Body of pancreas (tissue), 4 donors: ENCODE measurements at places on chromosomes 4 and X. TPM values are rescaled to one million over a fixed set of nuclear protein-coding genes. Genes with fewer than 3 reads are reported as not detected.

Gene STK32B
- total RNA-seq = 1.3 TPM

Gene HTN3
- total RNA-seq = not detected

Gene GPR173
- 0.26 TPM for total RNA-seq

Gene CYLC1
- total RNA-seq = not detected

Gene OGT
- total RNA-seq = 180 TPM

Gene USP51
- total RNA-seq = 0.99 TPM

Gene GAR1
- 4.9 TPM for total RNA-seq

Gene NEIL3
- total RNA-seq = not detected

Gene PPP1R2C
- total RNA-seq = not detected

Gene TCP11X2
- total RNA-seq = not detected

Gene GDPD2
- 0.26 TPM for total RNA-seq

Gene UVSSA
- total RNA-seq = 18.2 TPM

Gene RGN
- total RNA-seq = 20.8 TPM

DNA sequence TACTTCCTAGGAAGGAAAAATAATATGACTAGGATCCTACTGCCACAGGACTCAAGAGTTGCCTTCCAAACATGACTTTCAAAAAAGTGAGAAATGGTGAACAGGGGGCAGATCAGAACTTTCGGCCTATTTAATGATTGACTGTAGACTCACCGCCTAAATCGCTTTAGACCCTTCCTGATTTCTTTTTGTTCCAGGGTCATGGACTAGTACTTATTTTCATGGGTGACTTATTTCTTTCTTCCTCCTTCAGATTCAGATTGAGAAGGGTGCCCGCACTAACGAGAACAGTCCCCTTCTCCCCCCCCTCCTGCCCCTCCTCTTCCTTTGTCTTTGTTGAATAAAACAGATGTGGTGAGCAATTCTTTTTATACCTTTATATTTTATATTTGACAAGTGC lies 48.0 kb upstream of the KLHL8 start:
- no peaks in the 10 kb centered on the region for H3K36me3 ChIP-seq
- H3K27me3 ChIP-seq = no peaks in the 10 kb centered on the region
- DNase-seq = no peak
- H3K4me1 ChIP-seq = no peaks in the 10 kb centered on the region
- no peak overlapping the region for H3K27ac ChIP-seq
- no peak overlapping the region for H3K4me3 ChIP-seq

DNA sequence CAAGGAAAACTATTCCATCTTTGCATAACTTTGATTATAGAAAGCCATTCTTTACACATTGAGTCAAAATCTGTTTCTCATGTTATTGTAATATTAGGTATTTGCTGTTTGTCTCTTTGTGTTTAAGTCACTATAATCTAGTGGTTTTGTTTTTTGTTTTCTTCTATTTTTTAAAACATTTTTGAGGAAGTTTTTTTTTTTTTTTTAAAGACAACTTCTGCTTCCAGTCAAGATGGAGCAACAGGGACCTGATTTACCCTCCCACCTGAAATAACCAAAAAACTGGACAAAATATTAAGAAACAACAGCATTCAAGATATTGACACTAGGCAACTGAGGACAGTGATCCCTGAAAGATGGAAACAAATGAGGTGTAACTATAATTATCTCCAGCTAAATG lies 18.4 kb upstream of the NSUN7 start:
- no peaks in the 10 kb centered on the region for H3K36me3 ChIP-seq
- no peak overlapping the region for H3K4me3 ChIP-seq
- H3K27me3 ChIP-seq = no peaks in the 10 kb centered on the region
- DNase-seq = no peak
- H3K27ac ChIP-seq = peak overlapping the region; percentile 82

- H3K36me3 ChIP-seq = no peaks in the 10 kb centered on the region
- DNase-seq = no peak
- H3K27me3 ChIP-seq = no peaks in the 10 kb centered on the region
- peaks cover 8% of the 10 kb centered on the region for H3K4me1 ChIP-seq
Observed at GRCh38 chr4:20512033-20512792, 188.0 kb upstream of the PACRGL start.

DNA sequence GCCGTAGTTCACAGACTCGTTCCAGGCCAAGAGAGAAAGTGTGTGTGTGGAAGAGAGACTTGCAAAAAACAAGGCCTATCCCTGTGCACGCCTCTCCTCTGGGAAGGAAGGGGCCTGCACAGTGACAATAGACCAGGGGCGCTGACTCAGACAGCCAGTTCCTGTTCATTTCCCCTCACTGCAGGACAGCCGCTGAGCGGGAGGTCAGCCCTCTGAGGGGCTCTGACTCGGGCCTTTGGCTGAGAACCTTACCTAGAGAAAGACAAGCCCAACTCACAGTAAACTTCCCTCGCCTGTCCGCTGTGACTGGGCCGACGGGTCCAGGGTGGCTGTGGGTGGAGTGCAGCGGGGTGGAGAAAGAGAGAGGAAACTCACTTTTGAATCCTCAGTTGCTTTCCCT lies 52.1 kb downstream of the RTL5 start:
- H3K4me3 ChIP-seq = no peak overlapping the region
- no peaks in the 10 kb centered on the region for H3K36me3 ChIP-seq
- no peaks in the 10 kb centered on the region for H3K4me1 ChIP-seq
- H3K27me3 ChIP-seq = no peaks in the 10 kb centered on the region
- no peak overlapping the region for H3K27ac ChIP-seq

DNA sequence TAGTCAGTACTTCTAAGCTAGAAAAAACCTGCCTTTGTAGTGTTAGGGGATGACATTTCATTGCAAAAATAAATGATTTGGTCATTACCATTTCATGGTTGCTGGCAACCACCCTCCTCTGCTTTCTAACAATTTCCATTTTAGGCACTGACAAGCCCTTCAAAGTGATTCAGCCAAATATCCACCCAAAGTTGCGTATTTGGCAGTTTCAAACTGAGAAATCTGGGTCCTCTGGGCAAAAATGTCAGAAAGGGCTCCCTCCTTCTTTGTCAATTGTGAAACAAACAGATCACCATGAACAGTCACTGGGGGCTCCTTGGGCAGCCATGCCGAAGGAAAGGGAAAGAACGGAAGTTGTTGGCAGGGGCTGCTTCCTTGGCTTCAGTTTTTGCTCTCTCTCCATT lies 33.0 kb downstream of the PLAC1 start:
- H3K27ac ChIP-seq = no peak overlapping the region
- no peak for DNase-seq
- H3K4me3 ChIP-seq = no peak overlapping the region
- H3K36me3 ChIP-seq = no peaks in the 10 kb centered on the region

DNA sequence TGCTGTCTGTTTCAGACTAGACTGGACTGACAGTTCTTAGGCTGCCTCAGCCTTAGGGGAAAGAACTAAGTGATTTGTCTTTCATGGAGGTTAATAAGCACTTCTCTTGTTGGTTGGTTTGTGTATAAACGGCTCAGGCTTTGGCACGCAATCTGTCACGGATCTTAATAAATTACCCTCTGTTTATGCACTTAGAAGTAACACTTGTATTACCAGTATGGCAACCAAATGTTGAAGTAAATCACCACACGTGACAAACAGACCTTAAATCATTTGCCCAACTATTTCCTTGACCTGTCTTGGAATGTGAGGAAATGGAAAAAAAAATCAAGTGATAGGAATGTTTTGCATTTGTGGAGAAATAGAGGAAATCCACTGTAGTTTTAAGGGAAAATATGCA lies 69.9 kb downstream of the TEX13A start:
- H3K27ac ChIP-seq = no peak overlapping the region
- H3K27me3 ChIP-seq = no peaks in the 10 kb centered on the region
- no peak overlapping the region for H3K4me3 ChIP-seq
- H3K4me1 ChIP-seq = no peaks in the 10 kb centered on the region
- H3K36me3 ChIP-seq = no peaks in the 10 kb centered on the region

DNA sequence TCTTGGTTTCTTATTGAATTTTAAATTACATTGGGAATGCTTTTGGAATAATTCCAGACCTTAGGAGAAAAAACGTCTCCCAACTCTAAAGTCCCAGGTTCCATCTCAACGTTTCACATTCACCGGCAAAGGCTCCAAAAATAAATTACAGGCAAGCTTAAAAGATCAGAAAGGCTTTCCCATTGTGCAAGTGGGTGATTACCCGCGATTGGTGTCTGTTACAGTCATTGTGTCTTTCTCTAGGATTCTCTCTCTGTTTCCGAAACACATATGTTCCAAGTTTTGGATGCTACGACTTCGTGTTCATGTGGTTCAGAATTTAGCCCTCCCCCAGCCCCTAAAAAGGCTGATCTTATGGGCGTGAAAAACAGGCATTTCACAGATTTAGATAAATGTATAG lies 41.8 kb downstream of the PALLD start:
- DNase-seq = no peak
- H3K4me1 ChIP-seq = no peaks in the 10 kb centered on the region

DNA sequence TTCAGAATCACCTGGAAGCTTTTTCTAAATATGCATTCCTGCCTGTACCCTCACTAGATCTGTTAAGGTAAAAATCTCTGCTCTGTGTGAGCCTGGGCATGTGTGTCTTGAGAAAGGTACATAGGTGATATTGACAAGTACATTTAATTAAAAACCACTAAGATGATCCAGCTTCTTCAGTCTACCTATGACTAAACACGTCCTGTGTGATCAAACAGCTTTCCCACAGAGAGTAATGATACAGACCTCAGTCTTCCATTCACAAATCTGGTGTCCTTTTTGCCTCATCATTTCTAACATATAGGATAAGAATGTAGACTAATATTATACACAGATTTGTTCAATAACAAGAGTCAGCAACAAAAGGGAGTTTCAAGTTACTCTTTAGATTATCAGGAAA lies 42.6 kb downstream of the GALNT7 start:
- H3K27ac ChIP-seq = no peak overlapping the region
- H3K36me3 ChIP-seq = no peaks in the 10 kb centered on the region
- DNase-seq = no peak
- peaks cover 36% of the 10 kb centered on the region for H3K4me1 ChIP-seq
- H3K27me3 ChIP-seq = no peaks in the 10 kb centered on the region

DNA sequence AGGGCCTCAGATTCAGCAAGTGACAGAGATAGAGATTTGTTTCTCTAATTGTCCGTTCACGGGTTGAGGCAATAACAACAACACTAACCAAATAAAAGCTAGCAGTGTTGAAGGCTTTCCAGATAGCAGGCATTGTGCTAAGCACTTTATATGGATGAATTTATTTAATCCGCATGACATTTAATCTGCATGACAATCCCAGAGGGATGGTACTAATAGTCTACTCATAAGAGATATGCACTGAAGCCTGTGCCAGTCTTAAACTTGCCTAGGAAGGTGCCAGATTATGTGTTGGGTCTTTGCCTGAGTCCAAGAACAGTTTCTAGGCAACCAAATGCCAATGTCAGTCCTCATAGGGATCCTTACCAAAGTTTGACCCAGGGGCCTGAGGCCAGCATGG lies 37.7 kb upstream of the FAT1 start:
- no peak overlapping the region for H3K4me3 ChIP-seq
- DNase-seq = no peak

DNA sequence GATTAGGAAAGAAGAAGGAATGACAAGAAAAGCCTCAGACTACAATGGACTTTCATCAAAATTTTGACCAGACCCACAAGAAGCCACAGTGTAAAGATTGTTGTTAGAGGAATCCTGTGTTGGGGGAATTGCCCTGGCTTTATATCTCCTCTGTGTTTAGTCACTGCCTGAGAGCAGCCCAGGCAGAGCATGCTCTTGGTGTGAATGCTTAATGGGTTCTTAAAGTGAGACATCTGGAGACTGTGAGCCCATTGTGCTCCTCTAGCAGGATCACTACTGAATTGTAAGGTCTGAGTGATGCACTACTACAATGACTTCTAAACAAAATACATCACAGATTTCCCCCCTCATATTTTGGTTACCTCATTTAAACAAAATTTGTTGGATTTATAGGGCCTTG lies 1860.5 kb upstream of the ADGRL3 start:
- no peaks in the 10 kb centered on the region for H3K36me3 ChIP-seq
- no peaks in the 10 kb centered on the region for H3K27me3 ChIP-seq
- H3K4me3 ChIP-seq = no peak overlapping the region
- no peak for DNase-seq
- H3K4me1 ChIP-seq = no peaks in the 10 kb centered on the region
- no peak overlapping the region for H3K27ac ChIP-seq

GRCh38 chr4:41323179-41323578 lies 66.5 kb downstream of the UCHL1 start:
- H3K36me3 ChIP-seq = no peaks in the 10 kb centered on the region
- peaks cover 6% of the 10 kb centered on the region for H3K4me1 ChIP-seq
- H3K27ac ChIP-seq = no peak overlapping the region
- no peak overlapping the region for H3K4me3 ChIP-seq

- H3K27me3 ChIP-seq = no peaks in the 10 kb centered on the region
- no peak for DNase-seq
- H3K36me3 ChIP-seq = no peaks in the 10 kb centered on the region
- H3K27ac ChIP-seq = no peak overlapping the region
- no peak overlapping the region for H3K4me3 ChIP-seq
Observed at GRCh38 chrX:108399418-108400165, 38.6 kb downstream of the COL4A6 start.

DNA sequence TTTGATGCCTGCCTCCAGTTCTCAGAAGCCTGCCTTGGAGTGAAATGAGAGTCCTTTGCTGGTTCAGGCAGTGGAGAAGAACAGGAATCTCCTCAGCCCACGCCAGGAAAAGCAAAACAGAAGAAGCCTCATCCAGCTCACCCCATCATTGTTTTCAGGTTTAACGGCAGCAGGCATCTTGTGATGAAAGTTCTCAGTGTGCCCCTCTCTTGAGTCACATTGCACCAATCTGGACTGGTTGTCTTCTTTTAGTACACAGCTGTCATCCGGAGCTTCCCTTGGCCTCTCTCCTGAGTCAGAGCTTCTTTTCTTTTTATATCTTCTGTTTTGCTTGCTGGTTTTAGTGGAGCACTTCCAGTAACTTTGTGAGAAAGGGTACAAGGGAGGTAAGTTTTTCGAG lies 50.9 kb downstream of the TSPAN7 start:
- H3K27ac ChIP-seq = no peak overlapping the region
- no peaks in the 10 kb centered on the region for H3K36me3 ChIP-seq
- no peak for DNase-seq

DNA sequence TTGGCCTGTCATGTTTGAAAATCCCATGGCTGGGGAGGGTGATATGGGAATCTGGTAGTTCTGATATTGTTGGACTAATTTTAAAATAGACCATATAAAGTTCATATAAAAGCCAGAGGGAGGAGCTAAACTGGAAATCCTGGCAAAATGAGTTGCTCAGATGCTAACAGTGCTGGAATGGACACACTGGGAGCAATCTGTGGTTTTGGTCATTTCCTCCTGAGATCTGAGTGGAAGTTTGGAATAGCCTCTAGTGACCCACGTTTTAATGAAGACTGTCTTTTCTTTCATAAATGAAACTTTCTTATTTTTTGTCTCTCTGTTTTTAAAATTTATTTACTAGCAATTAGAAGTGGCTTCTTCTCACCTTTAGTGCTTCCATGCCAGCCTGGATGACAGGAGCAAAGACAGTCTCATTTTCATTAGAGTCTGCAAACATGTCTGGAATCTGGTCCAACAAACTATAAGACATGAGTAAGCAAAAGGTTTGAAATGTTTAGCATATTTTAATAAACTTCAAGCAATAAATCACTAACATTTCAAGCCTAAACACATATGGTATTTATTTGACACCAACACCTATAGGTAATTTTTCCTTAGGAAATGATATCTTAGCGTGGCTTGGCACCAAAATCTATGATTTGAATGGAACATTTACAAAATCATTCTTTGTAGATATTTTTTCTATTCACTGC lies 66.6 kb downstream of the METTL14 start:
- no peak overlapping the region for H3K27ac ChIP-seq
- no peak for DNase-seq
- H3K4me1 ChIP-seq = peaks cover 26% of the 10 kb centered on the region
- H3K27me3 ChIP-seq = no peaks in the 10 kb centered on the region

- DNase-seq = no peak
- H3K27ac ChIP-seq = no peak overlapping the region
- H3K4me3 ChIP-seq = no peak overlapping the region
- no peaks in the 10 kb centered on the region for H3K27me3 ChIP-seq
Observed at GRCh38 chr4:95215991-95216605, 332.7 kb downstream of the UNC5C start.

GRCh38 chrX:78958419-78959116 lies 13.4 kb downstream of the P2RY10 start:
- H3K4me1 ChIP-seq = no peaks in the 10 kb centered on the region
- DNase-seq = no peak
